ENCODE measurements at places on chromosomes 13 and 19. TPM values are rescaled to one million over a fixed set of nuclear protein-coding genes. Genes with fewer than 3 reads are reported as not detected.

The CATSPERD gene
- total RNA-seq = not detected

The OR7A5 gene
- not detected for total RNA-seq

The CALM3 gene
- total RNA-seq = 250 TPM

The TMC4 gene
- 0.79 TPM for total RNA-seq

The NANOS2 gene
- total RNA-seq = not detected

The TEX26 gene
- total RNA-seq = not detected

The SYT5 gene
- 6.1 TPM for total RNA-seq

All from A549 treated with Mapracorat at 1 μM for 4 hours (cell line).